Heart left ventricle (tissue), 16 donors: ENCODE measurements at places on chromosomes 7 and 10. TPM values are rescaled to one million over a fixed set of nuclear protein-coding genes. Genes with fewer than 3 reads are reported as not detected.

- no peak for DNase-seq
Observed at GRCh38 chr7:45443263-45443662, 130.9 kb upstream of the ADCY1 start.

DNA sequence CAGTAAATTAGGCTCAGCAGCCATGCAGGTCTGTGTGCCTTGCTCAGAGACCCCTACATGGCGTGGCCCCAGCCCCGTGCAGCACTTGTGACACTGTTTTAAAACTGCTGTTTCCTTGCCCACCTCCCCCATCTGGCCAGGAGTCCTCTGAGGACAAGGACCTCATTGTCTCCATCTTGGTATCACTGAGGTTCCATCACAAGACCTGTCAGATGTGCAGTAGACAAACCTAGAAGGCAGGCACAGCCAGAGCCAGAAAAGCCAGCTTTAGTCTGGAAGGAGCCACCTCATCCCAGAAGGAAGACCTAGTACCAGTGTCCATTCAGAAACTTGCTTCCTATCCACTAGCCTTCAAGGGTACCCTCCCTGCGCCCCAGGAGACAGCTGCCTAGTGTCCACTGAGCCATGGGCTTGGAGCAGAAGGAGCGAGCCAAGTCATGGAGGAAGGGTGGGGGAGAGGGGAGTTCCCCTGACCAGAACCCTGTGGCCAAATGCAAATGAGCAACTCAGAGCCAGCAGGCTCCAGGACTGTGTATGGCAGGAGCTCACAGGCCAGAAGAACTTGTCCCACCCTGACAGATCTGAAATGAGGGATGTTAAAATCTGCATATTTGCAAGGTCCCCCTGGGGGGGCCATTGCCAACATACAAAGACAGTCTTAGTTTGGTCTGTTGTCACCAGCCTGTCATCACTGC is 176.1 kb downstream of the SH3PXD2A start:
- no peak for DNase-seq

- no peak for DNase-seq
Observed at GRCh38 chr10:48744587-48744986, 59.9 kb downstream of the WDFY4 start.

DNA sequence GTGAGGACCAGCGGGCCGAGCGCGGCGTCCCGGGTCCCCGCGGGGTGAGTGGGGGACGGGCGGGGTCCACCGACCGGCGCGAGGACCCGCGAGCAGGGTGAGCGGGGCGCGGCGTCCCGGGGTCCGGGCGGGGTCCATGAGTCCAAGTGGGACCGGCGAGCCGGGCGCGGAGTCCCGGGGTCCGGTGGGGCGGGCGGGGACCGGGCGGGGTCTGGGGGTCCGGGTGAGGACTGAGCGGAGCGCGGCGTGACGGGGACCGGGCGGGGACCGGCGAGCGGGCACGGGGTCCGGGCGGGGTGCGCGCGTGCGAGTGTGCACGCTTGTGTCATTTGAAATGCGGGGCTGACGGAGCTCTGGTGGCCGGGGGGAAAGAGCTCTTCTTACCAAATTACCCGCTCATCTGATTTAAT is 765 bp downstream of the CELF2 start:
- peak; percentile 45 for DNase-seq

GRCh38 chr7:31082447-31082846 is 30.3 kb downstream of the ADCYAP1R1 start:
- DNase-seq: no peak

DNA sequence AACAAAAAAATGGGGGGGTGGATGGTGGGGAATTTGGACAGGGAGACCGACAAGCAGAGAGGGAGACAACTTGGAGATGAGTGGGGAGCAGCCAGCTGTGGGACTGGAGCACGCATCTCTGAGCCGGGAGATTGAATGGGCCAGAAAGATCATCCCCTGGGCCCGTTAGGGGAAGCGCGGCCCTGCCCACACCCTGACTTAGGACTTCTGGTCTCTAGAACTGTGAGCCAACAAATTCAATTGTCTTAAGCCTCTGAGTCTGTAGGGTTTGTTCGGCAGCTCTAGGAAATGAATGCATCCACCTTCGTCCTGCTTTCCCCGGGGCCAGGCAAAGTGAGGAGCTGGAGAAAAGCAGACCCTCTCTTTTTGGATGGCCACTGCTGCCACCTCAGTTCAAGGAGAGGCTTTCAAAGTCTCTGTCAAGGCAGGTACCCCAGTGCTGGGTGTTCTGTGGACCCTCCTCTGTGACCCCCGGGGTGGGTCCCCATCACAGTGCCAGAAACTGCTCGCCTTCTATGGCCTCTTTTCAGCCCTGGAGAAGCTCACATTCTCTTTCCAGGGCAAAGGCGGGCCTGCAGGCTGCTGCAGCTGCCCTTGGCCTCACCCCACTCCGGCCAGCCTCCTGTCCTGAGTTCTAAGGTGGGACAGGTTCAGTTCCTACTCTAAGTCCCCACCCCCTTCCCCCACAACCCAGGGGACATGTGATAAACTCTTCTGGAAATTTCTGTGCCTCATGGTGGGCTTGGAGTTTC is 423.2 kb downstream of the RPS24 start:
- no peak for DNase-seq

DNA sequence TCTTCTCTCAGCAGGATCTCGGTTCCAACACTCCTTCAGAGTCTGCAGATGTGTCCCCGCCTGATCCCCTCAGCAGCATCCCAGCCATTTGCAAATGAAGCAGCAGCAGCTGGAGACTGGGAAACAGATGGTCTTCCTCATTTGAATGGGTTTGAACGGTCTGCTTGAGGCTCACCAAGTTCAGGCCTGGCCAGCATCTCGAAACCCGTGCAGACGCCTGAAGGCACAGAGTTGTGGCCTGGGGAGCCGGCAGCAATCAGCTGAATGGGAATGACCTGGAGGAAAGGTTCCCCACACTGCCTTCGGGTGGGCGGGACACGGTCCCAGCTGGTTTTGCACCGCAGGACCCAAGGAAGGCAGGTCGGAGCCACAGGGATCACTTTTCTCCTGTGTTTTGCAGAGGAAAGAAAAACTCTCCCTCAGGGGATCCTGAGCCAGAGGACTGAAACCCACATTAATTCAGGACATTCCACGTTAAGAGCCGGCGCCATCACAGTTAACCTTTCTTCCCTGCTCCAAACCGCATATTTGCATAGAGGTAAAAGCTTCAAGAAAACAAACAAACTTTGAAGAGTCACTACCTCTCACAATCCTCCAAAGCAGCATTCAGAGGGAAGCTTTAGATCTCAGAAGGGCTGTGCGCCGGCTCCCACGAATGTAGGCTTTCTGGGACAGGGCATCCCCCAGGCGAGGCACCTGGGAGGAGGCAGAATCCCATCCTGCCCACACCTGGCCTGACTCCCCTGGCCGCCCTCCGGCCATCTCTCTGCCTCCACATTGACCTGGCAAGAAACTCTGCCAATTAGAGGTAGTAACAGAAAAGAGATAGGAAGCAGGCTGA is 17.7 kb downstream of the FGFR2 start:
- DNase-seq: no peak

GRCh38 chr10:19944911-19945663 is 128.9 kb downstream of the PLXDC2 start:
- no peak for DNase-seq

GRCh38 chr10:59382831-59383295 is 20.5 kb upstream of the FAM13C start:
- DNase-seq: no peak

DNA sequence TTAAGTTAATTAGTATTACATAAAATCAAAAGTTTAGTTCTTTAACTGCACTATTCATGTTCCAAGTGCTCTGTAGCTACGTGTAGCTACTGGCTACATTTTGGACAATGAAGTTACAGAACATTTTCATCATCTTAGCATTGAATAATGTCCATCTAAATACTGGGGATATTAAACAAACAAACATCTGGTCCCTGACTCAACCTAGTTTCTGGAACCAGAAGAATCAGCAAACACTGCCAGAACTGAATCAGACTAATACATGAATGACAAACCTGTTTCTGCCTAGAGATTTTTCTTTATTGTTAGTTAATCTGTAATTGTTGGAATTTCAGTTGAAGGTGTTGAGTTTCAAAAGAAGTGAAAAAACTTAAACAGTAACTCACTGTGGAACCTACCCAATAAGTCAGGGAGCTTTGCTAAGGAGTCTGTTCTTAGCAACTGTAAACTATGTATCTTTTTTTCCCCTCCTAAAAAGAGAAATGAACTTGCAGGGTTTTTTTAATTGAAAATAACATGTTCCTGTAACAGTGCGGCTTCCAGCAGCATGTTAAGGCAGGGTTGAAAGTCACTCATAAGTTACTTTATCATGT is 58.3 kb downstream of the CDK13 start:
- DNase-seq: no peak

DNA sequence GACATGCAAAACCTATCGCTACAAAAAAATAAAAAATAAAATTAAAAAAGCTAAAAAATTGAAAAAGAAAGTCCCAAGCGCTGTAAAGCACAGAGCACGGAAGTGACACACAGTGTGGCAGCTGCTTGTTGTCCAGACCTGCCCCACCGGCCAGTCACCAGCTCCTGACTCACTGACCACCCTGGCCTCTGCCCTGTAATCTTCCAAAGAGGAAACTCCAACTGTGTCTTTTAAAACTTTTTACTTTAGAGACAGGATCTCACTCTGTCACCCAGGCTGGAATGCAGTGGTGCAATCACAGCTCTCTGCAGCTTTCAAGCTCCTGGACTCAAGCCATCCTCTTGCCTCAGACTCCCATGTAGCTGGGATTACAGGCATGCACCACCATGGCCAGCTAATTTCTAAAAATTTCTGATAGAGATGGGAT is 23.6 kb downstream of the GNA12 start:
- DNase-seq: peak; percentile 88

DNA sequence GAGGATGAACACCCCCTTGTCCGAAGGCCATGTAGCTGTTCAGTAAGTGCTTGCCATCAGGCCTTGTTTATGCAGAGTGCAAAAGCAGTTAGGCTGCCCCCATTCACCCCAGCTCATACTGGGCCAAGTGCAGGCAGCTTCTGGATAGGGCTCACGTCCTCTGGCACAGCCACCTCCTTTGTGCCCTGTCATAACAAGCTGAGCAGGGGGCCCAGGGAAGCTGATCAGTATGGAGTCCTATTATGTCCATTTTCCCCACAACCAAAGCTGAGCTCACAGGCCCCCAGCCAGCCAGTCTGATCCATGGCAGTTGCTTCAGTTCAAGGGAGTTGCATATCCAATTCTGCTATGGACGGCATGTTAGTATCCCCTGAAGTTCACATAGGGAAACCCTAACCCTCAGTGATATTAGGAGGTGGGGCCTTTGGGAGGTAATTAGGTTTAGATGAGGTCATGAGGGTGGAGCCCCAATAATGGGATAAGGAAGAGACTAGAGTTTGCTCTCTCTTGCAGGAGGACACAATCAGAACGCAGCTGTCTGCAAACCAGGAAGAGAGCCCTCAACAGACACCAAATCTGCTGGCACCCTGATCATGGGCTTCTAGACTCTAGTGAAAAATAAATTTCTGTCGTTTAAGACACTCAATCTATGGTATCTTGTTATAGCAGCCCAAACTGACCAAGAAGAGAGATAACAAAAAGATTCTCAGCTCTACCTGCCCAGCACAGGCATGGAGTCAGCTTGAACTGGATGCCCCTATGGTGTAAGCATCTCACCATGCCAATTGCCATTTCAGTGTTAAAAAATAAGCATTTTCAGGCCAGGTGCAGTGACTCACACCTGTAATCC is 155.9 kb downstream of the FGFR2 start:
- no peak for DNase-seq

- no peak for DNase-seq
Observed at GRCh38 chr7:108071551-108071950, 58.6 kb downstream of the LAMB4 start.

DNA sequence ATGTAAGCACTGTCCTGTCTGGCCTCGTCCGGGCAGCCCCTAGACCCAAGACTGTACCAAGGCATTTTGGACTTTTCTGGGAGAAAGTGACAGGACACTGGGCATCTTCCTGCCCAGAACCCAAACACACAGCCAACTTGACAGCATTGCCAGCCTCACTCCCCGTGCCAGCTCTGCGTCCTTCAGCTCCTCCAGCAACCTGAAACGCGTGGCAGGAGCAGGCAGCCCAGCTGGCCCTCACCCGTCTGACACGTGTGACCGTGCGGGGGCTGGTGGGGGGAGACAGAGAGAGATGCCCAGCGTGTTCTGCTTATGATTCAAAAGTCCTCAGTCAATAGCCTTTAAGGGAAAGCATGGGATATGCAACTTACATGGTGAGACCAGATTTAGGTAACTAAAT is 50.3 kb upstream of the SLC29A3 start:
- DNase-seq: peak; percentile 62

DNA sequence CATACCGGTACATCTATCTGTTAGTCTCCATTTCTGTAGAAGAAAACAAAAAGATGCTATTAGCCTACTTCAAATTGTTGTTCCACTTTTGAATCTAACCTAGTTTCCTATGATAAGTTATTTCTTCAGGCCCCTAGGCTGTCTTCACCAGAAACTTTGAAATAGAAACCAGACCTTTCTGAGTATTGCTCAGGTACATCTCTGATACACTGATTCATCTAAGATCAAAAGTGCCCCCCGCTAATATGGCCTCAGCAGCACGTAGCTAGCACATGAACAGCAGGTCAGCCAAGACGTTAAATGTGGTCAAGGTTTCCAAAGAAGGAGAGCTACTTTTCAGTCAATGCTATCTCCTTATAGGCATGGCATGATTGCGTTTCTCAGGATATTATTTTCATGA is 23.6 kb downstream of the CTAGE6 start:
- no peak for DNase-seq

GRCh38 chr7:49564379-49564714 is 209.1 kb upstream of the VWC2 start:
- DNase-seq: no peak

GRCh38 chr7:70098133-70098561 is 499.9 kb downstream of the AUTS2 start:
- no peak for DNase-seq

DNA sequence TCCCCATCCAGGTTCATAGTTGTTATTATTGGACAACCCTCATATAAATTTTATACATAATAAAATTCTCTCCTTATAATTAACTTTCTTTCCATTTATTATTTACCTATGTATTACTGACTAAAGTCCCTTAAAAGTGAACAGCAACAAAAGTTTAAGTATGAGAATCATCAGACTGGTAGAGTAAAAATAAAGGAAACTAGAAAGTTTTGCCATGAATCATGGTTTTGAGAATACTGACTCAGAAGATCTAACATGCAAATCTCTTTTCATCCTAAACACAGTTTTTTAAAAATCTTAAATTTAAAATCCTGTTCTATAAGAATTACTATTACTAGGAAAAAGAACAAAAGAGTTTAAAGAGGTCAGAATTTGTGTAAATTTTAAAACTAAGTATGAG is 32.1 kb downstream of the HERC4 start:
- DNase-seq: no peak

DNA sequence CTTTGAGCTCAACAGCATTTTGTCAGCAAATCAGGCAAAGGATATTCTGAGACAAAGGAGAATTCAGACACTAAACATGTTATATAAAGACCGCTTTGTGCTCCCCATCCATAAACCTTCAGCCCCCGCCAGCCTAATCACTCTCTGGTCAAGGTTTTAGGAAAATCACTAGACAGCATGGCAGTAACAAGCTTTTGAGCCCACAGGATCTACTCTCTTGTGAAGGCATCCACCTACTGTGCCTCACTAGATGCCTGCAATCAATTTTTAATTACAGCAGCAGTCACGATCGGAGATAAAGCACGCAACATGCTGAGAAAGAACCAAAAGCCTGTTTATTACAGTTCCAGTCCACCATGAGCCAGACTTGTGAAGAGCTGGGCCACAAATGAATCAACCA is 19.1 kb downstream of the PDE1C start:
- no peak for DNase-seq

The ST8SIA6 gene
- 4.9 TPM for total RNA-seq

The TLL2 gene
- total RNA-seq: 3.4 TPM

The PROSER2 gene
- 0.83 TPM for total RNA-seq

The DYNC1I1 gene
- 30.5 TPM for total RNA-seq

The ZNF727 gene
- total RNA-seq: 6.2 TPM

The ZC3HAV1L gene
- 3.7 TPM for total RNA-seq

The TMEM213 gene
- not detected for total RNA-seq

The BBS9 gene
- total RNA-seq: 11.3 TPM

The DGKI gene
- total RNA-seq: 1.0 TPM
